ENCODE measurements at places on chromosomes 3 and 15.

DNA sequence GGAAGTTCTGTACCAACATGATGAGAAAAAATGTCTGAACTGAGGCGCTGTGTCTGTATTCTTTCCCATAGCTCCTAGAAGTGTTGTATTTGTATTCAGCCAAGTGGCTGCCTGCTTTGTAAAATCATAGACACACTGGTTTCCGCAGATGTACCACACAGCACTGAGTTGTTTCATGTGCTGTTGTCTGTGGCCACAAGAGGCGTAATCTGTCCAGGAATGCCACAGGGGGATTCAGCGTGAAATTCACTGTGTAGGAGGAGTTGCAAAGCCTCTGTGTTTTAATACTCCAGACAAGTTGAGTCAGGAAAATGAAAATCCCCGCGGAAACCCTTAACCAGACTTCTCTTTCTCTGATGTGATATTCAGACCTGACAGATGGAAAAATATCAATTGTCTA lies 462.2 kb downstream of the NSUN3 start:
- DNase-seq: no peak

- DNase-seq: no peak
These were observed 625.0 kb downstream of the MCTP2 start for GRCh38 chr15:94856267-94856854.

DNA sequence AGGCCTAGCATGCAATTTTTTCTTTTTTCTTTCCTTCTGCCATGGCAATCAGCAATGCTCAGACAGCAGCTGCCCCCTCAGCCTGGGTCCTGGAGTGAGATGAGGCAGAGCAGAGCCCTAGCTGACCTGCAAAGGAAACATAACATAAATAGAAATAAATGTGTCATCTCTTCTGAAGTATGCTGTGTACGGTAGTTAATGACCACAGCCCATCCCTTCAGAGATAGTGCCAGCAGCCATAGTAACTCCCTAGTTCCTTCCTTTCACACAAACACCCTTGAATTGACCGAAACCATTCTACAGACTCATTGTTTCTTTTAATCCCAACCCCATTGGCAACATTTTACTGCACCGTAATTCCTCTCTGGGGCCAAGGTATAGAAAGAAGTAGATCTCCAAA lies 8.4 kb upstream of the CD47 start:
- no peak for DNase-seq

DNA sequence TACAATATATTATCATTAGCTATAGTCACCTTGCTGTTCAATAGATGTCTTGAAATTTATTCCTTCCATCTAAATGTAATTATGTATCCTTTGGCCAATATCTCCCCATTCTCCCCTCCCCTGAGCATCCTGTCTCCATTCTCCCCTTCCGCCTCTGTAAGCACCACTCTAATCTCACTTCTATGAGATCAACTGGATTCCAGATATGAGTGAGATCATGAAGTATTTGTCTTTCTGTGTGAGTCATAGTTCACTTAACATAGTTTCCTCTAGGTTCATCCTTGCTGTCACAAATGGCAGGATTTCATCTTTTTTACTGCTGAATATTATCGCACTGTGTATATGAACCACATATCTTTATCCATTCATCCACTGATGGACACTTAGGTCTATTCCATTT lies 148.8 kb upstream of the NDN start:
- DNase-seq: no peak

DNA sequence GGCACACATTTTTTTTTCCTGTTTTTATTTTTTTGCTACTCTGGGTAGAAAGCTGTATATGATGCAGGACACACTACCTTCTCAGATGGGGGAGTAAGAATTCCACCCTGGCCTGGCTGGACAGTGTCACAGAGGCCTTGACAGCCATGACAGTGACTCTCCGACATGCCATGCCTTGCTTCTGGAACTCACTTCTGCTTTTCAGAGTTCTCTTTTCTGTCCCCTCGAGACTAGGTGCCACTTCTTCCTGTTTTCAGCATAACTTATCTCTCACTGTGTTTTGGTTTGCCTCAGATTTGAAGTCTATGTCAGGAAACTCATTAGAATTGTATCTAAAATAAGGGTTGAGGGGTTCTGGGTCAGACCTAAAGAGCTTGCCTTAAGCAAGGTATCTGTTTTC lies 69.1 kb upstream of the SEC13 start:
- DNase-seq: no peak

DNA sequence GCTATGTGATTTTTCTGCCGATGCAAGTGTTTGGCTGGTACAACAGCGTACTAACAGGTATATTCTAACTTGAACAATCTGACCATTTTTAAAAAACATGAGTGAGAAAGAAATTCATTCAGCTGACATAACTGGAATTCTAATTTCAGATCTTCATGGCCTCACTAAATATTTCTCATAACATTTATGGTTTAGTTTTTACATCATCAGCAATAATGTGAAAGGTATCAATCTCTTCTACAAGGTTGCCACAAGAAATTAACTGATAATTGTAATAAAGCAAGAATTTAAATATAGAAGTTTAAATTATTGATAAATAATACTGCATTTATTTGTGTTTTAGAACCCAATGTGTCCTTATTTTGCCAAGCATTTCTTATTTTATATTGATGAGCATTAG lies 5.2 kb upstream of the C3orf80 start:
- no peak for DNase-seq

GRCh38 chr3:172868582-172869200 lies 118.2 kb downstream of the ECT2 start:
- no peak for DNase-seq

DNA sequence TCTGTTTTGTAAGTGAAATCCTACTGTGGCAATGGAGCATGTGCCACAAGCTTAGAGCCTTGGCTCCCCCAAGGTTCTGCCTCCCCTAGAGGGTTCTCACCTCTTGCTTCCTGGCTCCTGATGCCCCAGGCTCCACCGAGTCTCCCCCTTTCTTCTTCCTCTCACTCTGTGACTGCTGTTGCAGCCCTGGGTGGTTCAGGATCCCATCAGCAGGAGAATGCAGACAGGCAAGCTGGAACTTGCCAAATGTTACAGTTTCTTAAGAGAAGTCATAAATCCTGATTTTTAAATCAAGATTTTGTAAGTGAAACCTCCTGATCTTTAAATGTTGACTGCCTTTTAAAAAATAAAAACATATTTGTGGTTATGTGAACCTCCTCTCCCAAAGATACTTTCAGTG lies 133.9 kb downstream of the CCNL1 start:
- DNase-seq: no peak

- DNase-seq: peak; percentile 42
These were observed 10.4 kb downstream of the TEX264 start for GRCh38 chr3:51681453-51681852.

DNA sequence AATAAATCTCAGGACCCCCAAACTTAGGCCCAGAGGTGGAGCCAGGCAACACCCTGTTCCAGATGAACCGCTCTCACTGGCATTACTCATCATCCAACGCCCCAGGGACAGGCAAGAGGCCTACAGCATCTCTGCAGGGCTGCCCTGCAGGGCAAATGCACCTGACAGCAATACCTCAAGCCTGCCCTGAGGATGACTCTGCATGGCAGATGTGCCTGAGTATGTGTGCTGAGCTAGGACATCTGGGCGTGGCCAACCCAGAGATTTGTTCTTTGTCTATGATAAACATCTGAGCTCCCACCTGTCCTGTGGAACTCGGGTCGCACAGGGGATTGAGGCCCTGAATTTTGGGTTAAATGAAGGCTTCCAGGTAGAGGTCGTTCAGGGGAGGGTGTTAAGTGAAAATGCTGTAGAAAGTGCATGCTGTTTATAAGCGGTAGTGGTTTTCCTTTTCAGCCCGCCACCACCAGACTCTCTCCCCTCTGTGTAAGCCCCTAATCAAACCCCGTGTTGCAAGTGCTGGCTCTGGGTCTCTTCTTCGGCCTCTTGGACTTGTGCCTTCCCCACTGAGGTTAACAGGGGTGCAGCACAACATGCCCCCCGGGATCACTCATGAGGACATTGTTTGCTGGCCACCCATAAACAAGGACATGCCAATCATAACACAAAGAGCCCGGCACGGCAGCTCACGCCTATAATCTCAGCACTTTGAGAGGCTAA lies 92.3 kb downstream of the ATP10A start:
- DNase-seq: no peak

DNA sequence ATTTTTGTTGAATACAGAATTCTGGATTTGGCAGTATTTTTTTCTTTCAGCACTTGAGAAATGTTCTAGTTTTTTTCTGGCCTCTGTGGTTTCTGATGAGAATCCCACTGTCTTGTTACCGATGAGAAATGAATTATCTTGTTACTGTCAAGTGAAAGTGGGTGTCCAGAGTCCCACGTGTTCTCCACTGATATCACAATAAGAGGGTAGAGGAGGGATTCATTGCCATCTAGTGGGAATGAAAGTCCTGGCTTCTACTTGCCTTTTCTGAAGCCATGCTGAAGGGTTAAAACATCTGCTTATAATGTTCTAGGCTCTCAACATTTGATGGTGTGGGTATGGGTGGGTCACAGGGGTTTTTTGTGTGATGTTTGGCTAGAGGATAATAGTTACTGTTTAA lies 66.1 kb downstream of the SEC22A start:
- DNase-seq: no peak

GRCh38 chr3:74332165-74332564 lies 282.3 kb downstream of the CNTN3 start:
- no peak for DNase-seq

DNA sequence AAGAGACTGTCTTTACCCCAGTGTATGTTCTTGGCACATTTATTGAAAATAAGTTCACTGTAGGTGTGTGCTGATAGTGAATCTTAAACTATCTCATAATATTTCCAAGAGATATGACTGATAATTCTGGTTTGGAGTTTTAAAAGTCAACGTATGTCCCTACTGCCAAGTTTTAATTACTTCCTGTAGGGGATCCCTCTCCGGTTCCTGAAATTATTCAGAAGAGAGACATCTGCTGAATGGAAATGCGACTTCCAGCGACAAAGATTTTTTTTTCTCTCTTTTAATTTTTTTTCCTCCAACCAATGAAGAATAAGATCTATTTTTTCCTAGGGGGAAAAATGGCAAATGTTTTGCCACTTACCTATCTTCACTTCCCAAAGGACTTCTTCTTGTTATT lies 498.9 kb upstream of the TGFBR2 start:
- DNase-seq: no peak

DNA sequence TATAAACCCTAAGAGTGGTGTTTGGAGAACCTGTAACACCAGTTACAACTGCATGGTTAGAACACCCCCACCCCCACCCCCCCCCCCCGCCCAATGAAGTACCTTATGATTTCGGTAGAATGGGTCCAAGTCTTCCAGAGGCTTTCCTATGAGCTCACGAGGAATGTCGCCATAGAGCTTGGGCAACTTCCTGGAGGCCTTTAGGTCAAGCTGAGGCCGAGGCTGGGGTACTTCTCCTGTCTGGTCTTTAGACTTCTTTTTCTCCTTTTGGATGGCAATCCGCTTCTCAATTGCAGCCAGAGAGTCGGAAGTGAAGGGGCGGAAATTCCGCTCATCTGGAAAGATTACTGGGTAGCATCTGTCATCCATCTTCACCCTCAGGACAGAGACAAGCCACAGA lies 101.8 kb downstream of the SCN11A start:
- no peak for DNase-seq

DNA sequence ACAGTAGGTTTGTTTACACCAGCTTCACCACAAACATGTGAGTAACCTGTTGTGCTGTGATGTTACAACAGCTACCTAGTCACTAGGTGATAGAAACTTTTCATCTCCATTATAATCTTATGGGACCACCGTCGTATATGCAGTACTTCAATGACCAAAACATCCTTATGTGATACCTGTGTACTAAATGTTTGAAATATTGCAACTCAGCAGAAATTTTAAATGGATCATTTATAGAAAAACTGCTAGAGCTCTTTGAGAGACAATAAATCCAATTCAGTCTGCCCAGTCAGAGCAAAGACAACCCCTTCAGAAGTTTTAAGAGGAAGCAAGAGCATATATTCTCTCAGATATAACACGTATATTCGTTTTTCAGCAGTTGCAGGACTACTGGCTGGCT lies 73.4 kb downstream of the THBS1 start:
- DNase-seq: no peak

- DNase-seq: peak; percentile 85
These were observed 194.0 kb upstream of the FEZF2 start for GRCh38 chr3:62567097-62568021.

GRCh38 chr3:27105904-27106303 lies 263.3 kb downstream of the NEK10 start:
- no peak for DNase-seq

GRCh38 chr3:180707896-180708295 lies 28.6 kb upstream of the CCDC39 start:
- DNase-seq: no peak
